CD4-positive, alpha-beta T cell treated with Interleukin-6 for 4 hours (primary cell): ENCODE measurements at places on chromosomes 11 and 22.

DNA sequence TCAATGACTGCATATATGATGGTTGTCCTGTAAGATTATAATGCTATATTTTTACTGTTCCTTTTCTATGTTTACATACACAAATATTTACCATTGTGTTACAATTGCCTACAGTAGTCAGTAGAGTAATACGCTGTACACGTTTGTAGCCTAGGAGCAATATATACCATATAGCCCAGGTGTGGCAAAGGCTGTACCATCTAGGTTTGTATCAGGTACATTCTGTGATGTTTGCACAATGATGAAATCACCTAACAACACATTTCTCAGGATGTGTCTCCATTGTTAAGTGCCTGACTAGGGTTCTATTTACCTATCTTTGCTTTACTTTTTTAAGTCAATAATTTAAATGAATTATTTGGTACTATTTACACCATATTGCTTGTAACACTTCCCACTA is 21.9 kb downstream of the PRR5L start:
- DNase-seq: no peak

DNA sequence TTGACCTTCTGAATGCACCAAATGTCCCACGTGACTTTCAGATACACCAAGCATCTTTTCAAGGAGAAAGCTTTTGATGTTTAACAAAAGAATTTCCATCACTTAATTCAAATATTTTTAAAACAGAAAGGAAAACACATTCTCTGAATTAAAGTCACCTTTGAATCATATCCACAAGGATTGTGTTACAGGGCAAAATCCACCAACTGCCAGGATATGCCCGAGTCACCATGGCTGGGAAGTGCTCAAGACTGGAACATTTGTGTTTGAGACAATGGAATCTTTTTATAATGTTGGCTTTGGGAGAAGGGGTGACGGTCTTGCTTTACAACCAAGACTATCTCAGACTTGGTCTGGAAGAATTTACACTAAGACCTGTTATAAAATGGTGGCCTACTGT is 40.8 kb downstream of the BID start:
- no peak for DNase-seq

DNA sequence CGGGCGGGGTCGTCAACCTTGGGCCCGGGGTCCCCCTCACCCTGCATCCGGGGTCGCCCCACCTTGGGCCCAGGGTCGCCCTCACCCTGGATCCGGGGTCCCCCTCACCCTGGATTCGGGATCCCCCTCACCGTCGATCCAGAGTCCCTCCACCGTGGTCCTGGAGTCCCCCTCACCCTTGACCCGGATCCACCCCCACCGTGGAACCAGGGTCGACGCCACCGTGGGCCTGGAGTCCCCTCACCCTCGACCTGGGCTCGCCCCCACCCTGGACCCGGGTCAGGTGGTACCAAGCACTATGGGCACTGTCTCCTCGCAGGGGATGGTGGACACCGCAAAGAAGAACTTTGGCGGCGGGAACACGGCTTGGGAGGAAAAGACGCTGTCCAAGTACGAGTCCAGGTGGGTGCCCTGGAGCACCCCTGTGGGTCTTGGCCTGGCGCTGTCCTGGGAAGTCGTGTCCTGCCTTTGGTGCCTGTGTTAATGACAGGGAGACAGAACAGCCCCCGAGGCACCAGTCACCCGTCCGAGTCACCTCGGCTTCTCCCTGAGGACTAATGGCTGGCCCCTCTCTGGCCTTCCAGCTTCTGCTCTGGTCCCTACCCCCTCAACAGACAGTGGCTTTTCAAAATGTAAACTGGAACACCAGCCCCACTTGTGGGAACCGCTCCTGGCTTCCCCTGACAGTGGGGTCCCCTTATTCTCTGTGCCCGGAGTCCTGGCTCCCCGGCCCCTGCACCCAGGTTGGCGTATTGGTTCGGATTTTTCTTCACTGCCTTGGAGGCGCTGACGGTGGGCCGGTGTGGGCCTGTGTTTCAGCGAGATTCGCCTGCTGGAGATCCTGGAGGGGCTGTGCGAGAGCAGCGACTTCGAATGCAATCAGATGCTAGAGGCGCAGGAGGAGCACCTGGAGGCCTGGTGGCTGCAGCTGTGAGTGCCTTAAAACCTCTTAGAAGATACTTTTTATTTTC is 762 bp downstream of the CRELD2 start:
- no peak for DNase-seq

DNA sequence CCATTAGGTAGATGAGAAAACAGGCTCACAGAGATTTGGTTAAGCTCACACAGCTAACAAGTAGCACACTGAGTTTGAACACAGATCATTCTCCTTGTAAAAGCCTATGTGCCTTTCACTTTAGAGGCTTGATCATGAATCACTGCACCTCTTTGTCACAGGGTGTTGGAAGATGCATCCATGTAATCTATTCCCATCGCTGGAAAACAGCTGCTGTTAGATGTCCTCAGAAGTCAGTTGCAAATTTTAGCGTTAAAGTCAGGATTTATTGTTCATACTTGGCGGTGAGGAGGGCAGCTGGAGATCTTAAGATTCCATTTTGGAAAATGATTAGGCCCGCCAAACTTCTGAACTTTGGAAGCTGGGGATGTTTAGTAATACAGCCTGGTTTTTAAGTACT is 2.6 kb downstream of the CNTF start:
- no peak for DNase-seq

GRCh38 chr22:41057076-41057475 is 35.3 kb upstream of the EP300 start:
- DNase-seq: no peak

DNA sequence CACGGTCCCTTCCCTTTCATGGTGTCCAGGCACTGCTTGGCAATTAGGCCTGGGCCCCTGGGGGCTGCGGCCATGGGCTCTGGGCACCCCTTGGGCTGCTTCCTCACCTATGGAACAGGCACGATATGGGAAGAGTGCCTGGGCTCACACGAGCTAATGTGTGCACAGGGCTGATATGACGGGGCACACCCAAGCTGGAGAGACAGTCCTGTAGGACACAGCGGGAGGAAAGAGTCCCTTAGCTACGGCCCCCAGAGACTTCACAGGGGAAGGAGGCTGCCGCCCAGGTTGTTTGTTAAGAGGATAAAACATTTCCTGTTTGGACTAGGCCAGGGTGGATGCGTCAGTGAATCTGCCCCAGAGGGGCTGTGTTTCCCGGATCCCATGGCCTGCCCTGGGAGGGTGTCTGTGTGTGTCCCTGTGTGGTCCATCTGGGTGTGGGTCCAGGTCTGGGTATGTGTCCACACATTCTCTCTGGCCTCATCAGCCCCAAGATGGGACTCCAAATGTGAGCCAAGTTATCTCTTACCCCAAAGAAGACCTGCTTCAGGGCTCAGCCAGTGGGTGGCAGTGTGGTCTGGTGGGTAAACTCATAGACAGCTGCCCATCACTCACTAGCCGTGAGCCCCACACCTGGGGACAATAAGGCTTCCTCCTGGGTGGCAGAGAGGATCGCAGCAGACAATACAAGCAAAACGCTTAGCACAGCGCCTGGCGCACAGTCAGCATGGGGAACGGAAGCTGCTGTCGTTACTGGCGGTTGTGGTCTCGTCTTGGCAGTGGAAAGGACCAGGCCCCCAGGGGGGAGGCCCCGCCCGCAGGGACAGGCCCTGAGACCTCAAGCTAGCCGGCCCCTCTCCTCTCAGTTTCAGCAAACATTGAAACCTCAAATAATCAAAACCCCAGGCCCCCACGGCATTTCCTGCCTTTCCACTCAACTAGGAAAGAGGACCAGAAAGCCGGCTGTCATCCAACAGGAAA is 3.2 kb upstream of the EMID1 start:
- peak; percentile 42 for DNase-seq

DNA sequence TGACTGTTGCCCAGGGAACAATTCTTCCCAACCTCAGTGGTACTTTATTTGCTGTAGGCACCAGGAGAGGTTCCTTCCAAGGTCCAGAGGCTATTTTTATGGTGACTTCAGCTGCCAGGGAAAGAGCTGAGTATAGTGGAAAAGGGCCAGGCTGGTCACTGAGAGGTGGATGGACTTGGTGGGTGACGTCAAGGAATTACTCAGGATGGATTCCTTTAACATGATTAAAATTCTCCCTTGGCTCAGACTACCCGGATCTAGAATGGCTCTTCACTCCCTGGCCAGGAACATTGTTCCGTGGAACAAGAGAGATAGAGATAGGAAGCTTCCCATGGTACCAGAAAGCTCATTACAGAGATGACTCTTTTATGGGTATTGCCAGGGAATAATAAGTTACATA is 8.7 kb upstream of the CALCA start:
- DNase-seq: no peak

DNA sequence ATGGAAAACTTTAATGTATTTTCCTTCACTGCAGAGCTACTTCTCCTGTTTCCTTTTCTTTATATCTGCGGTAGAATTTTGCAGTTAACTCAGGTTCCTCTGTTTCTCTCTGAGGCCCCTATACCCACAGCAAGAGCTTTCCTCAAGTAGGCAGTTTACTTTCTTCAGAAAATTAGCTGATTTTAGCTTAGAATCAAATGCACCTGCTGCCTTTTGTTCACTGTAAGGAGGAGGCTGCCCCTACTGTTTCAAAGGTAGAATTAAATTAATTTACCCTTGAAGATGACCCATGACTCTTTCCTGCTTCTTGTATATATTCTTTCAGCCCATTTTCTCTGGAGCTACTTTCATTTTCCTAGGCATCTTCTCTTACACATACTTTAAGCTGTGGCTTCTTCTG is 68.7 kb upstream of the GDPD4 start:
- no peak for DNase-seq

GRCh38 chr22:25942856-25943411 is 200.9 kb downstream of the MYO18B start:
- DNase-seq: no peak

DNA sequence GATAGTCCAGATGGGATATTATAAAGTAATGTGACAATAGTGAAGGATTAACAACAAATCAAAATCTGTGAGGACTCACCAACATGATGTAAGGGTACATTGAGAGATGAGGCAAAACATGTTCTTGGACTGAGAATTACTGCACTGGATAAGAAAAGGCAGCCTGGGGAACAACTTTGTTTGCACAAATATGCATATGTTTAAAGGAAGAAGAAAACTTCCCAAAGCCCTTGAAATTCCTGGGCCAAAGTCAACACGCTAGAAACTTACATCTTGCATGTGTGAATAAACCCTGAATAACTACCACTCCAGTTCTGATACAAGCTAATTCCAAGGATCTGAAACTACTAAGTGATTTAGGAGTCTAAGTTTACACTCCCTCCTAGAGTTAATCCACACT is 1.1 kb downstream of the OR52A5 start:
- DNase-seq: no peak

GRCh38 chr11:5204787-5205186 is 4.3 kb upstream of the OR51V1 start:
- no peak for DNase-seq

DNA sequence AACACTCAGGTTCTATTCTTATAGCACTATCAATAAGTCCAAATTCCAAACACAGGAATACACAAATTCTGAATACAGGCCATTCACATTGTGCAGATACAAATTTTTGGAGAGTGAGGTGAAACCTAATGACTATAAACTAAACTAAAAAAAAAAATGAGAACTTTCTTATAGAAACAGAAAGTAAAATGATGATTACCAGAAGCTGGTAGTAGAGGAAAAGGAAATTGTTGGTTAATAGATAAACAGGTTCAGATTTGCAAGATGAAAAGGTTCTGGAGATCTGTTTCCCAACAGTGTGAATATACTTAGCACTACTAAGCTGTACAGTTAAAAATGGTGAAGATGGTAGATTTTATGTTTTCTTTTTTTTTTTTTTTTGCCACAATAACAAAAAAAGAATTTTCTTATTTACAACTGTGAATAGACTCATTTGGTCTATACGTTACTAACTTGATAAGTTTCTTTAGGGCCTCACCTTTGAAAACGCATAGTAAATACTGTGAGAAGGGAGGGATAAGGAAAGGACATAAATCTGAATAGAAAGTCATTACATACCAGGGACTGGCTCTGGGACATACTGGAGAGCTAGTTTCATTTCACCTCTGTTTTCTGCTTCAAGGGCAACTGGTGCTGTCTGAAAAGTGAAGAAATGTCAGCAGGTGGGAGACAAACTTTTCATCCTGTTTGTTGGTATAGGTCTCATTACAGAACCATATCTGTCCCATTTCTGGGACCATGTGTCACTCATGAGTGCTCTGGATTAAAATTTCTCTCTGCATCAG is 14.2 kb upstream of the CCDC89 start:
- DNase-seq: no peak

GRCh38 chr11:17839450-17839849 is 104.9 kb downstream of the KCNC1 start:
- no peak for DNase-seq

DNA sequence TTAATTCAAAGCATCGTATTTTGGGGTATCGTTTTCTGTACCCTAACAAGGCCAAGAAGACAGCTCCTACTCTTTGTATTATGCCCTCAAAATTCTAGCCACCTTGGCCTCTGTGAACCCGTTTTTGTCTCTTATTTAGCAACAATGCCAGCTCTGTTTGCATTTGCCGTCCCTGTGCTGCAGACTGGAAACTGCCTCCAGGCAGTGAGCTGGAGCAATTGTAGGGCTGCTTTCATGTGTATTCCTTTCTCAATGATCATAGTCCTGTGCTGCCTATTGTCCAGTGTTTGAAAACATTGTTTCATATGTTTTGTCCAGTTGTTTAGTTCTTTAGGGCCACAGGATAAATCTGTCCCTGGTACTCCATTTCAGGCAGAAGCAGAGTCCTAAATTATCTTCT is 19.9 kb upstream of the BACE1-AS start:
- no peak for DNase-seq

DNA sequence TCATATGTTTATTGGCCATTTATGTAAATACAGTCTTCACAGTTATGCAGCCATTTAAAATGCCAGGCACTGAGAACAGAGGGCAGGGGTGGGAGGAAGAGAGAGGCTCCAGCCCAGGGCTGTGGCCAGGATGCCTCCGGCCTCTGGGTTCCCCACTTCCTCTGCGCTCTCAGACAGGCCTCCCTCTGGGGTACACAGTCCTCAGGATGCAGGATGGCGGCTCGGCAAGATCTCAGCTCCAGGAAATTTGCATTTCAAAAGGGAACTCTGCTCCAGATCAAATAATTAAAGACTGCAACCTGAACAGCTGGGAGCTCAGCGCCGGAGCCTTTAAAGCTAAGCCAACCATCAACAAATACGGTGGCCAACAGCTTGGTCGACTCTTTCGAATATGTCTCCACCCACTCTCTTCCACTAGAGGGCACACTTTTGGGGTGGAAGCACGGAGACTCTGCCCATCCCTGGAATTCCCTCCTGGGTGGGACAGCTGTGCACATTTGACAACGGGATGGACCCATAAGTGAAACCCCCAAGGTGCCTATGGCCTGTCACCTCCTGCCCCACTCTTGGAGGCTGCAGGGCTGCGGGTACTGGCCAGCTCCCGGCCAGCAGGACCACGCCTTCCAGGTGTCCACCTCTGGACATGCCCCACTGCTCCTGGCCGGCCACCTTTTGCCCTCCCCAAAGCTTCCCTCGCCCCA is 1044.7 kb downstream of the BRD1 start:
- no peak for DNase-seq

GRCh38 chr11:73623686-73624085 is 22.7 kb upstream of the PLEKHB1 start:
- no peak for DNase-seq
